ENCODE measurements at places on chromosomes 13 and 19.

GRCh38 chr19:51735759-51736449 lies 12.1 kb upstream of the HAS1 start:
- DNase-seq: no peak

GRCh38 chr13:47548294-47548840 lies 452.7 kb downstream of the SUCLA2 start:
- DNase-seq: no peak

DNA sequence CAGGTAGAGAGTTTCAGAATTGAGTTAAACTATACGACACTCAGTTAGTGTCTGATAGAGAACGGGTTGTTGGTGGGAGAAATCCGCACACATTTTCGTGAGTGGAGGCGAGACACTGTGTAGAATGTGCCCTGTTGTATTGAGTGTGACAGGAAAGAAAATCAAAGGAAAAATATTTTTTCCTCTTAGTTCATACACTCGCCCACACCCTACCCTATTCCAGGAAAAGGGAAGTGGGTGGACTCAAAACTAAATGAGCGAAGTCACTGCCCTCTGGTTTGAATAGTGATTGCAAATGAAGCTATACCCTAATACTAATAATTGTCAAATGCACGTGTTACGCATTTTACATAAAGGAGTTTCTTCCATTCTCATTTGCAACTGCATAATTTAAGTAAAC lies 2.0 kb downstream of the ZNF347 start:
- no peak for DNase-seq

DNA sequence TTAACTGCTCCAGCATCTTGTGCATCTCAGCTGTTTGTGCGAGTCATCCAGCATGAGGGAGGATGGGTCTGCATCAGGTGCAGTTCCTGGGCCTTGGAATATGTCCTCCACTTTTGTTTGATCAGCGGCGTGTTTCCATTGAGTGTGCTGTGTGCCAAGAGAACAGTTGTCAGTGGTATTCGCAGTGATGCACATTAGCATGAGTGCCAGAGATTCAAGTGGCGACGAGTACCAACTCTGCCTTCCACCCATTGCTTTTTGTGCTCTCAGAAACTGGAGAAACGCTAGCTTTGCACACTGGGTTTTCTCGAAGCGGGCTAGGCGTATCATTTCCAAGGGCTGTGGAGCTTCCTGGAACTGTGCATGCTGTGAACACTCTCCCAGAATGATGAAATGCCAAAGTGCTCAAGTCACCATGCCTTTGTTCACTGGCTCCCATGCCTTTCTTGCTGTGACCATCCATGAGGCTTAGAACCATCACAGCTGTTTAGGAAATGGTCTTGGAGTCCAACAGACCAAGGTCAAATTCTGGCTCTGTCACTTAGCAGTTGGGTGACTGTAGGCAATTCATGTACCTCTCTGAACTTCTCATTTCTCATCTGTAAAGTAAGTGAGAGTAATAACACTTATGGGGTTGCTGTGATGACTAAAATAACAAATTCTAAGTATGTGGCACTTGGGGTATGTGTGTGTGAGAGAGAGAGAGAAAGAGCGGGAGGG lies 18.4 kb downstream of the LRCH1 start:
- peak; percentile 77 for DNase-seq

- DNase-seq: peak; percentile 70
These were observed 60.8 kb downstream of the ALOX5AP start for GRCh38 chr13:30796132-30796572.

DNA sequence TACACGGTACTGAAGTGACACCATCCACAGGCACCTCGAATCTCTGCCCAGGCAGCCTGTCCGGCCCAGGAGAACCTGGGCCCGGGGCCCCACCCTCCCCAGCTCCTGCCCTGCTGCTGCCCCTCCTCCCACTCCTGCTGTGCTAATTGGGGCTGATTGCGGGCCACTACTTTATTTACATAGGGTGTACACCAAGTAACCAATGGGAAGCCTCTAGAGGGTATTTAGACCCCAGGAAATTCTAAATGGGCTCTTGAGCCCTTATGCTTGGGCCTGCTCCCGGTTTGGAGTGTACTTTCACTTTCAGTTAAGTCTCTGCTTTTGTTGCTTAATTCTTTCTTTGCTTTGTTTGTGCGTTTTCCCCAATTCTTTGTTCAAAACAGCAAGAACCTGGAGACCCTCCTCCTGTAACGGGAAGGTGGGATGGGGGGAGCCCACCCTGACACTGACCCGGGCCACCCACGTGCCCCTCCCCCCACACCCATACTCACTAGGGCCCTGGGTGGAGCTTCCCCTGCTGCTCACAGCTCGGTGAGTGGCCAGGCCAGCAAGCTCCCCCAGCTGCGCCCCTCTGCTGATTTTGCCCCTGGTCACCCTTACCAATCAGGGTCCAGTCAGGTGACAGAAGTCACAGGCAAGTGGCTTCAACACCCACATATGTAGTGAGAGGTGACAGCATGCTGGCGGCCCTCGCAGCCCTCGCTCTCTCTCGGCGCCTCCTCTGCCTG lies 9.4 kb downstream of the SCGB2B2 start:
- DNase-seq: peak; percentile 23

- DNase-seq: no peak
These were observed 34.0 kb upstream of the USE1 start for GRCh38 chr19:17180997-17181702.

DNA sequence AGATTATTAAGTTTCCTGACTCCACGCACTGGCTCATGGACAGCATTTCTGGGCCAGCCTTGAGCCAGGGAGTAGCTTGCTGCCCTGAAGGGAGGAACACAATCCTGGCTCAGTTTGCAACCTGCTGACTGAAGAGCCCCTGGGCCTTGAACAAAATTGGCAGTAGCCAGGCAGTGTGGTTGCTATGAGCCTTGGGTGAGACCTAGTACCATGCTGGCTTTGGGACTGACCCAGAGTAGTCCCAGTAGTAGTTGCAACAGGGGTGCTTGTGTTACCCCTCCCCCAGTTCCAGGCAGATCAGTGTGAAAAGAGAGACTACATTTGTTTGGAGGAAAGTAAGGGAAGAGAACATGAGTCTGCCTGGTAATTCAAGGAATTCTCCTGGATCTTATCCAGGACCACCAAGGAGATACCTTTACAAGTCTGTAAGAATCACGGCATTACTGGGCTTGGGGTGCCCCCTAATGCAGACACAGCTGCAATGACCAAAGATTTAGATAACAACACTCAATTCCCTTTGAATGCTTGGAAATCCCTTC lies 22.0 kb downstream of the ITGBL1 start:
- peak; percentile 95 for DNase-seq

- DNase-seq: no peak
These were observed 93.3 kb downstream of the OLFM4 start for GRCh38 chr13:53121919-53122318.

DNA sequence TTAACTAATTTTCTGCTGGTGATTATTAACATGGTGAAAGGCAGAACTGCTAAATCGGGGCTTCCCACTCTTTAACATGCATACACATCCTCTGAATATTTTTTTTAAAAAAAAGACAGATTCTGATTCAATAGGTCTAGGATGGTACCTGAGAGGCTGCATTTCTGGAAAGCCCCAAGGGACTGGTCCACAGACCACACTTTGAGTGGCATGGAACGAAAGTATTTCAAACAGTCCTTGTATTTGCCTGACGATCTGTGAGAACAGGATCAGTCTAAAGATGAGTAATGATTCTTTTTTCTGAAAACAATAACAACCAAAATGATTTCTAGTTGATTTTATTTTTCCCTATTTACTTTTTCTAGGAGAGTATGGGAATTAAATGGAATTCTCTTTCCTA lies 16.7 kb upstream of the SPART start:
- DNase-seq: no peak

- no peak for DNase-seq
These were observed 813 bp upstream of the ZNF296 start for GRCh38 chr19:45076851-45077730.

DNA sequence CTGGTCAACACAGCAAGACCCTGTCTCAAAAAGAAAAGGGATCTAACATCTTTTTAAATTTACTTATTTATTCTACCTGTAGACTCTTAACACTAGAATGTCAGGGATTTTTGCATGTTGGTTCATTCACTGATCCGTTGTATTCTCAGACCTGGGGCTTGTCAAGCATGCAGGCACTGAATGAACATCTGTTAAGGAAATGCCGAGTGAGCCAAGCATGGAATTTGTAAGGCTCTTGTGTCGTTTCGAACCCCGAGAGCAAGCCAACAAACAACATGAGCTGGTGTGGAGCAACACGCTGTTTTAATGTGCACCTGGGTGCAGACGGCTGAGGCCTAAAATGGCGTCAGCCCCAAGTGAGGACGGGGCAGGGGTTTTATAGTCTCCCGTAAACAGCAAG lies 10.0 kb upstream of the OR1M1 start:
- DNase-seq: no peak

- no peak for DNase-seq
These were observed 5.3 kb upstream of the GPR183 start for GRCh38 chr13:99312493-99312883.

DNA sequence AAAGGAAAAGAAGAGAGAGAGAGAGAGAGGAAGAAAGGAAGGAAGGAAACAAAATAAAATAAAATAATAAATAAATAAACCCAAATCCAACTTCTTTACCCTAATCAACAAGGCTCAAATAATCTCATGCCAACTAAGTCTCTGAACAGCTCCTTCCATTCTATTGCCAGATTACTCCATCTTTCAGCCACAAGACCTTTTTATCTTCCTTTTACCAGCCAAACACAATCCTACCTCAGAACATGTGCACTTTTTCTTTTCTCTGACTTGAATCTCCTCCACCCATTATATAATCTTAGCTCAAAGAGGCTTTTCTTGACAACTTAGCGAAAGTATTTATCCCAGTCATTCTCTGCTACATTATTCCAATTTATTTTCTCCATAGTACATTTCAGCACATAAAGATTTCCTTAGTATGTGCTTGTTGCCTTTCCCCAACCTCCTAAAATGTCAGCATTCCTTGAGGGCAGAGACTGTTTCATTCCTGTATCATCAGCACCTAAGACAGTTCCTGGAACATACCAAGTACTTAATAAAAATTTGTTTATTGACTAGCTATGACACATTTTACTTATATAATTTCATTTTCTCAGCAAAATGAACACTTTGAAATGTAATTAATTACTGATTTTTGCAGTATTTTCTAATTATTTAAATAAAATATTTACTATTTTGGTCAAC lies 33.5 kb upstream of the USPL1 start:
- DNase-seq: no peak

Data from astrocyte of the hippocampus (primary cell).